Spleen (tissue), 13 donors: ENCODE measurements at places on chromosomes 2 and 18.

- no peak for DNase-seq
Measured at GRCh38 chr2:205193125-205193835, 489.0 kb upstream of the NRP2 start.

DNA sequence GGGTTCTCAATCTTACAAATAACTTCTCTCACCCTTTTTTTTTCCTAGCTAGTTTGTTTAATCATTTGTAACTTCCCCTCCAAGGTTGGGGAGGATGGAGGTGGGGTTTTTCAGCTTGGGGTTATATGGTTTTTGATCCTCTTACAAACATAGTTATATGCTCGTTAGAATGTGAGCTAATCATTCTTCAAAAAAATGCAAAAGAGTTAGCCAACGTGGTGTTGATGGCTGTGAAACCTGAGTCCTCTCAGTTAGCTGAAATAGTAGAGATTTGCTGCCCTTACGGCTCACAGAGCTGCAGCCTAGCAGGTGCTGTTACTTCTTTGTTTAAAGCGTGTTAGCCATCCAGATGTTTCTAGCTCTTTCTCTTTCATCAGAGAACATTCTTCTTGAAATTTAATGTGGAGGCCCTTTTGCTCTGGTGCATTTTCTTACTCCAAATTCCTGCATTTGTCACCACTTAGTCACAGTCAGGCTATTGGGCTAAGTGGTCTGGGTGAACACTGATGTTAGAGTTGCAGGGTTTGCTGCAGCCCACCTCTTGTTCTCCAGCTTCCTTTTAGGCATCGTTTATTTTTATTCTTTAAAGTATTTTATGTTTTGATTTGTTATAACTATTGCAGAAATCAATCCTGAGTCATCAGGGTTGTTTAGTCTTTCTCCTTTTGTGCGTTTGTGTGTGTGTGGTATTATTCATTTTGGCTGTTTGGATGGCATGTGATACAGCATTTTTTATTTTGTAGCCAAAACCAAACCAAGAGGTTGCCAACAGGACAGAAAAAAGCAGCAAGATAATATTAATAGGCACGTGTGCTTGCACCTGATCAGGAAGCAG lies 41.1 kb downstream of the LIMS1 start:
- no peak for DNase-seq

GRCh38 chr2:235640926-235641723 lies 147.3 kb downstream of the AGAP1 start:
- no peak for DNase-seq

DNA sequence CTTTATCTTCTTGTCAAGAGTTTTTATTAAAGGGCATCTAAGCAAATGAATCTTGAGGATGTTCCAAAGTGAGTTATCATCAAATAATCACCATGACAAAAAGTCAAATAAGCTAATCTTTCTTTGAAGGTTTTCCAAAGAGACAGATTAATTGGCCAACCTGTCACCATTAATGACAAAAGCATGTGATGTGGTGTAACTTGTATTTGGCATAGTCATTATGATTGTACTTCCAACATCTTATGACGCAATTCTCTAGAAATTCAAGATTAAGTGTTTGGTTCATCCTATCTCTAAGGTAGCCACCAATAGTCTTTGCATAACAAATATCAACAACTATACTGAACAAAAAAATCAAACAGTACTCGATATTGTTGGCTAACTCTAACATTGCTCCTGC lies 28.6 kb downstream of the RBMS1 start:
- no peak for DNase-seq
